ENCODE measurements at places on chromosomes 2 and 18.
A peak's percentile ranks its signal among the peaks of the same experiment; 100 is the strongest.

DNA sequence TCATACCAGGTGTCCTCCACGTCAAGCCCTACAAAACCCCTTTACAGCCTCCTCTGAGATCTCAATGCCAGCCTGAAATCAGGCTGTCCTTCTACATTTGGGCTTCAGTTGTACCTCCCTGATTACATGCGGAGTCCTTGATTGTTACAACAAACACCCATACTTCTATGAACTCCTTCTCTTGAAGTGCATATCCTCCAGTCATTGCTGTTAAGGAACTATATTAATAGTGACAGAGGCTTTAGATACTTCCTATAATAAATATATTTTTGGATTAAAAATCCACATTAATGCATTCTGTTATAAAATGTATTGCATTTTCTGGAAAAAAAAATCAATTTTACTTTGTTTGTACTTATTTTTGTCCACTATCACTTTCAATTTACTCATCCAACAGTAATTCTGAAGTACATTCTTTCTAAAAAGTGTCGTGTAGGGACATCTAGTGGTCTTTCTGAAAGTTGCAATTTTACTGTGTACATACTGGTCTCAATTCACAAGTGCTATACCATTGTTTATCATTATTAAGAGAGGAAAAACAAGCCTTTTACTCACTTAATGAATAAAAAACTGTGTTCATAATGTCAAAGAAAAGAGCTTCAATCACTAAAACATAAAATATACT lies 316.4 kb downstream of the DSEL start:
- DNase-seq: no peak

GRCh38 chr2:197059477-197059876 lies 133.0 kb upstream of the PGAP1 start:
- no peak for DNase-seq

GRCh38 chr2:50786345-50786744 lies 245.6 kb downstream of the NRXN1 start:
- no peak for DNase-seq

DNA sequence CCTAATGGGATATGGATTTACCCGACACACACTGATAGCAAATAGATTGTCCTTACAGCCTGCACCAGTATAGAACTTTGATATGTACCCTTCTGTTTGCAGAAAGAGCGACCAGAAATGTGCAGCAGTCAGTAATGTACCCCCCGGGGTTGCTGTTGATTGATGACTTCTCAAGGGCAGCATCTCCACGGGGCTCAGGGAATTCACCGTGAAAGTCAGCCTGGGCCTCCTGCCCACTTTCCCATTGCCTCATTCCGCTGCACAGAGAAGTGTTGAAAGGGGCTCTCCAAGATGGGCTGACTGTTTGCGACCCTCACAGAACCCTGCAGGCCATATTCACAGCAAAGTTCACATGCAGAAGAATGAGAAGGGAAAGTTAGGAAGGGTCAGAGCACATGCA lies 241.3 kb downstream of the PRKCE start:
- no peak for DNase-seq

DNA sequence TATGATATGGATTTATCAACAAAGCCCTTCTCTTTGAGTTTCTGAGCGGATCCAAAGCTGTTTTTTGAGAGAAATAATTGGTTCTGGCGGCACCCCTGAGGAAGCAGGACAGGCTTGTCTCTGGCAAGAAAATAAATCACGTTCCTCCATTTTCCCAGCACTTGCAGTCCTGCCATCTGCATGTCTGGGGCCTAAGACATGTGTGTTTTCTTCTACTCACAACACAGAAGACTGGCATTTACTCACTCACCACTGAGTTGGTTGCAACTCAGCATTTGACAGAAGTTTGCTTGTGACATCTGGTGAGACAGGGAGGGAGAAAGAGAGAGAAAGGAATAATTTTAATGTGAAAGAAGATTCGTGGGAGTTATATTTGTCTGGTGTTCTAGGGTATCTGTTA lies 37.0 kb upstream of the YES1 start:
- no peak for DNase-seq

- DNase-seq: no peak
These were observed 83.6 kb downstream of the FARSB start for GRCh38 chr2:222572264-222572721.

- DNase-seq: peak; percentile 22
These were observed 3.7 kb upstream of the MFSD6 start for GRCh38 chr2:190404487-190404886.

DNA sequence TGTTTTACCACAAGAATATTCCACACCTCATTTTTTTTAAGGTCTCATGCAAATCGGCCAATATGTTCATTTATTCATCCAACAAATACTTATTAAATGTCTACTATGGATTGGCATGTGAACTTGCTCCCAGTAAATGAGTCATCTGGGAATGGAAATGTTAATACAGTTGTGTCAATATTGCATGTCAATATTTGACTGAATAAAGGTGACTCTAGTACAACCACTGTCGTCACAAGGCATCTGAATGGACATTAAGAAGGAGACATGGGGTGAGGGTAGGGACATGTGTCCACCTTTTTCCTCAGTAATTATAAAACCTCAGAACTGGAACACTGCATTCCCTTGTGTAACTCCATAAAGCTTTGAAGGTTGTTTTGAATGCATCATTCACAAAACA lies 365.4 kb downstream of the ADCYAP1 start:
- DNase-seq: no peak

DNA sequence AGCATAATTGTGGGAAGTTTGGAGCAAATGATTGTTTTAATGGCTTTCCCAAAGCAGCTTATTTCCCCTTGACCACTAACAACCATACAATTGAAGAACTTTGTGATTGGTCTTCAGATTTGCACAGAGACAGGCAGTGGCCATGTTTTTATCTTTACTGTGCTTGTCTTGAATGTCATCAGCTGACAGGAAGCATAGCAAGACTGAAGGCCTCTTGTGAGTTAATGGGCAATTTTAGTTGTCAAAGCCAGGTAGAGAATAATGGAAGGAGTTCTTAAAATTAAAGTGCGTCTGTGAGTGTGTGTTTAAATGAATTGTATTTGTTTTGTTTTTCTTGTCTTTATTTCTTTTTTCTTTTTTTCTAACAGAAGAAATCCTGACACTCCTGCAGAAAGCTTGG lies 809.9 kb downstream of the TSN start:
- DNase-seq: no peak

GRCh38 chr2:201084863-201085262 lies 13.1 kb downstream of the NDUFB3 start:
- DNase-seq: no peak

GRCh38 chr18:3993941-3994687 lies 461.0 kb downstream of the DLGAP1 start:
- no peak for DNase-seq

- no peak for DNase-seq
These were observed 16.4 kb downstream of the ANKRD29 start for GRCh38 chr18:23646282-23646681.
